ENCODE measurements at places on chromosomes 1 and 21.

DNA sequence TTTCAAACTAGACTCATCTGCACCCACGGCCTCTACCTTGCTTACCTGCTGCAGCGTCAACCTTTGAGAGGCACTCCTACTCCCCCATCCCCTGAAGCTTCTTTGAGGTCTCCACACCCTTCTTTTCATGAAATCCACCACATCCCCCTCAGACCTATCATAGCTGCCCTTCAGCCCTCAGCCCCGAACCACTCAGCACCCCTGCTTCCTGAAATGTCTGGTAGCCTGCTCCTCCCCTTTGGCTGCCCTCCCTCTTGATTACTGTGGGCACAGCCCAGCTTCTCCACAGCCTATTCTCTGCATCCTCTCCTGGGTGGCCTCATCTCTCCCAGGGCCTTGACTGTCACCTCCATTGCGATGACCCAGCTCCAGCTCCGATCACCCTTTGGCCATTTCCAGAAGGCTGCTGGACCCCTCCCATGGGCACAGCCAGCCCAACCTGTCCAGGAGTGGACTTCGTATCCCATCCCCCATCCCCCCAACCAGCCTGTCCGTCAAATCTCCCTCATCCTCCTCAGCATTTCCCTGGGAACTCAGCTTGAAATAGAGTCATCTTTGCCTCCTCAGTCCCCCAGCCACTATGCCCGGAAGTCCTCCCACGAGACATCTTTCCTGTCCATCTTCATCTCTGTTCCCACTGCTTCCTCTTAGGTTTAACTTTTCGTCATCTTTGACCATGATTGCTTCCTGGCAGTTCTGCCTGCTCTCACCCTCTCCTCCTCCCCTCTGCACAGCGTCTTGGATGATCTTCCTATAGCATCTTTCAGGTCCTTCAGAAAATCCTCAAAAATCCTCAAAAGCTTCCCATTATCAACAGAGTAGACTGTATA lies 6.1 kb upstream of the ADORA1 start:
- no peak for DNase-seq

DNA sequence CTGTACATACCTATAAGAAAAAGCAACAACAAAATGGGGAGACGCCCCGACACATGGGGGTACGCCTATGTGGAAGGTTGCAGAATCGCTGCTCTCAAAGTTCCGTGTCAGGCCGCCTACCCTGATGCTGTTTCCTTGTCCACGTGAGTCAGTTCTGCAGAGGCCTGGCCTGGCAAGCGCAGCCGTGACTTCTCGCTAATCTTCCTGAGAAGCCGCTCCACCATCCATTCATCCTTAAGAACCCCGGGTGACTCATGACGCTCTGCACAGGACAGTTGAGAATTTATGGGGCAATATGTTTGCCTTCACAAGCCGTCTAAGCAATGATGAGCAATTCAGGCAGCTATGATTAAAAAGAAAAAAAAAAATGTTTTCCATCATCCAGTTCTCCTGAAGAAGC lies 122.3 kb upstream of the TMPRSS2 start:
- no peak for DNase-seq

- DNase-seq, result no peak
These were observed 3.0 kb downstream of the DUSP23 start for GRCh38 chr1:159783724-159784123.

DNA sequence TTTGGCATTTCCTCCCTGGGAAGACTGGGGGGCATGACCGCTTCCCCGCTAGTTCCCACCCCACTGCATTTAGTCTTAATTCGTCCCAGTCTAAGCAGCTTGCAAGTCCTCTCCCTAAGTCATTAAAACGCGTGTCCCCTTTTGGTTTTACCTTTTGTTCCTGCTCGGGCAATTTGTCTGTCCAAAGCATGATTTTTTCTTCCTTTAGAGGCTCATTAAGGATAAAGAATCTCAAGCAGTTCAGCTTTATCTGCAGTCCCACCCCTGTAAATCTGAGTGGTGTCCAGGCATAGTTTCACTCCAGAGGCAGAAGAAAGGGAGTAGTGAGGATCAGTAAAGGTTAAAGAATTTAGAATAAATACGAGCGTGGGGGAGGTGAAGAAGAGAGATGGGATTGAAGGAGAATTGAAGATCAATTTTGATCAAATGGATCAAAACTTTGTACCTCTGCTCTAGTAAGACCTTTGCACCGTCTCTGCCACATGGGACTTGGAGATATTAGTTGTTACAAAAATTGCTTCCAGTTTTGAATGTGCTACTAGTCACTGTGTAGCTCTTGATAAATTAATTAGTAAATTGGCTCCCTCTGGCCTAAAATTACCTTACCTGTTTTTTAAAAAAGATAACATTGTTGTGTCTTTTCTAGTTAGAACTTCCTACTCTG lies 989 bp upstream of the ETV3 start:
- DNase-seq, result no peak

- no peak for DNase-seq
These were observed 142.7 kb upstream of the SYT6 start for GRCh38 chr1:114296413-114296812.

- DNase-seq, result no peak
These were observed 11.7 kb upstream of the IL24 start for GRCh38 chr1:206885341-206886060.
